ENCODE measurements at places on chromosomes 4 and X. TPM values are rescaled to one million over a fixed set of nuclear protein-coding genes. Genes with fewer than 3 reads are reported as not detected.

Gene TET2
- total RNA-seq, result 18.1 TPM

Gene TMPRSS11B
- not detected for total RNA-seq

DNA sequence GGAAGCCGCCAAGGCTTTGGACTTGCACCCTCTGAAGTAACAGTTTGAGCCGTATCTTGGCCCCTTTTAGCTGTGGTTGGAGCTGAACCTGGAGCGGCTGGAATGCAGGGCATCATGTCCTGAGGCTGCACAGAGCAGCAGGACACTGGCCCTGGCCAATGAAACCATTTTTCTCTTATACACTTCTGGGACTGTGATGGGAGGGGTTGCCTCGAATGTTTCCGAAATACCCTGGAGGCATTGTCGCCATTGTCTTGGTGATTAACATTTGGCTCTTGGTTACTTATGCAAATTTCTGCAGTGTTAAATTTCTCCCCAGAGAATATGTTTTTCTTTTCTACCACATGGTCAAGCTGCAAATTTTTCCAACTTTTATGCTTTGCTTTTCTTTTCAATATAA is 137.2 kb downstream of the MAGEC1 start:
- no peak for DNase-seq

DNA sequence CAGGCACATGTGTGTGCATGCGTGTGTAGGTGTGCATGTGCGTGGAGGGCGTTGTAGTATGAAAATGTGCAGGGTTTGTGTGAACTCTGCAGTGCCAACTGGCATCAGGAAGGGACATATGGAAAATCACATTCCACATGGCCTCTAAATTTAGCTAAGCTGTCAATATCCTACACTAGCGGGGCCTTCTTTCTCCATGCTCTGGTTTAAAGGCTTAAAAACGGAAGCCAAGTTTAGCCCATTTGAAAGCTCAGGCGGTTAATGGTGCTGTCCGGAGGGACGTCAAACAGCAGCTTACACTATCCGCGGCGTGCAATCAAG is 144.1 kb upstream of the NOCT start:
- DNase-seq, result no peak

GRCh38 chr4:6507345-6507744 is 34.9 kb upstream of the PPP2R2C start:
- no peak for DNase-seq

Gene USP51
- total RNA-seq, result 3.5 TPM

Gene DTHD1
- total RNA-seq, result not detected

Gene MAGEA9B
- total RNA-seq, result under 0.01 TPM

Gene ARL9
- 0.32 TPM for total RNA-seq

DNA sequence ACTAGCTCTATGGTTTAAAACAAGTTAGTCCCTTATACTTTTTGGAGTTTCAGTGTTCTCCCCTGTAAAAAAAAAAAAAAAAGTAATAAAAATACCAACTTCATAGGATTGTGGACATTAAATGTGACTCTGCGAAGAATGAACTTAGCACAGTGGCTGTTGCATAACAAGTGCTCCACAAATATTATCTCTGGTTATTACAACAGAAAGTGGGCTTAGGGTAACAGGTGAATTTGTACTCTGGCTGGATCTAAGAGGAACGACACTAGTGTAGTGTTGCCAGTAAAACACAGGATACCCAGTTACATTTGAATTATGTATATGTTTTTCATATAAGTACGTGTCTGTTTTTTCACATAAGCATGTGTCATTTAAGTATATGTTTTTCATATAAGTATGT is 360.3 kb upstream of the CXorf51B start:
- DNase-seq, result no peak

Gene CTPS2
- 11.0 TPM for total RNA-seq

Gene RPGR
- total RNA-seq, result 4.3 TPM

GRCh38 chr4:80305466-80305865 is 30.1 kb upstream of the CFAP299 start:
- no peak for DNase-seq

Gene NSG1
- 0.86 TPM for total RNA-seq

GRCh38 chrX:128781506-128781905 is 729.3 kb upstream of the ACTRT1 start:
- DNase-seq, result no peak

- DNase-seq, result no peak
These were observed 34.6 kb upstream of the TBC1D9 start for GRCh38 chr4:140790765-140791164.

GRCh38 chr4:137819964-137820383 is 287.7 kb upstream of the PCDH18 start:
- peak; percentile 61 for DNase-seq

Gene GPC3
- 0.32 TPM for total RNA-seq

Gene MAGEA4
- total RNA-seq, result not detected

- no peak for DNase-seq
These were observed 411.2 kb downstream of the DTHD1 start for GRCh38 chr4:36692586-36692985.

- no peak for DNase-seq
These were observed 2603.2 kb downstream of the PCDH7 start for GRCh38 chr4:33323393-33323792.

DNA sequence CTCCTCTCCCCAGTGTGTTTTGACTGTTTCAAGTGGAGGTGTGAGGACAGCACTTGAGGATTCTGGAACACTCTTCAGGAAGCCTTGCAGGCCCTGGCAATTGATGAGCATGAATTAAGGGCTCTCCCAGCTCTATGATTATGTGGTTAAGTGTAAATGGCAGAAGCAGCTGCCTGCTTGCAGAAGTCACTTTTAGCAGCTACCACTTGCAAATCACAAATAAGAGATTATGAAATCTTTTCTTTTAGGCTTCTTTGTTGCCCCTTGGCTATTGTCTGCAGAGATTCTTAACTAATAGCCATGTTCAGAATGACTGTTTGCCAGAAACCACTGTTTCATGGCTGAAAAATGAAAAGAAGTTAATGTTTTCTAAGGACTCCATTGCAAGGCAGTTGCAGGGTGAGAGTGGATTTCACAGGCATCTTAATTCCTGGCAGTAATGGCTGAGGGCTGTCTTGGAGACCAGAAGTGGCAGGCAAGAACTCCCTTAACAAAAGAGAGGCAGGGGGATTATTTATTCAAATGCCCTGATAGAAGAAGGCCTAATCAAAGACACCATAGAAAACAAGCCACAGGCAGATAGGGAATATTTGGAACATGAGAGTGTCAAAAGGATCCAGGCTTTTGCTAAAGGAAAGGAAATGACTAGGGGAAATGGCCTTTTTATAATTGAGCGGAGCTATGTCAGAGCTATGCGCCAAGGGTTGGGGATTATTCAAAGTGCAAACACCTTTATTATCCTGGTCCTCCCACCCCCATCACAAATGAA is 8.3 kb upstream of the HOPX start:
- no peak for DNase-seq

Gene MYOZ2
- 0.43 TPM for total RNA-seq

Gene AKAP14
- not detected for total RNA-seq

DNA sequence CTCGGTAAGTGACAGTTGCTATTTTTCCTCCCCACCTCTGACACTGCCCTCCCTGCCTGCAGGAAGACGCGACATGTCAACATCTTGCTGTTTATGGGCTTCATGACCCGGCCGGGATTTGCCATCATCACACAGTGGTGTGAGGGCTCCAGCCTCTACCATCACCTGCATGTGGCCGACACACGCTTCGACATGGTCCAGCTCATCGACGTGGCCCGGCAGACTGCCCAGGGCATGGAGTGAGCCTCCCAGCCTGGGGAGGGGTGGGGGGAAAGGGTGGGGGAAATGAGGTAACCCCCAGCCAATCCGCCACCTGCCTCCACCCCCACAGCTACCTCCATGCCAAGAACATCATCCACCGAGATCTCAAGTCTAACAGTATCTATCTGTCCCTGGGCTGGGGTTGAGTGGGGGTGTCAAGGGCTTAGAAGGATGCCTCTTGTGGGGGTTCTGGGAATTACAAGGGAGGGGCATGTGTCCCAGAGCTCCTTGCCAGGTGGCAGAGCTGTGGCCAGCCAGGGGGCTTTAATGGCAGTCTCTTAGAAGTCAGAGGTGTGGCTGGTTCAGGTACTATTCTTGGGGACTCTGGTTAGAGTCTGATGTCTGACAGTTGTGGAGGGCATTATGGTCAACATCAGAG is 7.8 kb downstream of the ARAF start:
- DNase-seq, result no peak
